ENCODE measurements at places on chromosomes 1 and 21.

- DNase-seq: no peak
These were observed 21.5 kb upstream of the LYST start for GRCh38 chr1:235888119-235888643.

DNA sequence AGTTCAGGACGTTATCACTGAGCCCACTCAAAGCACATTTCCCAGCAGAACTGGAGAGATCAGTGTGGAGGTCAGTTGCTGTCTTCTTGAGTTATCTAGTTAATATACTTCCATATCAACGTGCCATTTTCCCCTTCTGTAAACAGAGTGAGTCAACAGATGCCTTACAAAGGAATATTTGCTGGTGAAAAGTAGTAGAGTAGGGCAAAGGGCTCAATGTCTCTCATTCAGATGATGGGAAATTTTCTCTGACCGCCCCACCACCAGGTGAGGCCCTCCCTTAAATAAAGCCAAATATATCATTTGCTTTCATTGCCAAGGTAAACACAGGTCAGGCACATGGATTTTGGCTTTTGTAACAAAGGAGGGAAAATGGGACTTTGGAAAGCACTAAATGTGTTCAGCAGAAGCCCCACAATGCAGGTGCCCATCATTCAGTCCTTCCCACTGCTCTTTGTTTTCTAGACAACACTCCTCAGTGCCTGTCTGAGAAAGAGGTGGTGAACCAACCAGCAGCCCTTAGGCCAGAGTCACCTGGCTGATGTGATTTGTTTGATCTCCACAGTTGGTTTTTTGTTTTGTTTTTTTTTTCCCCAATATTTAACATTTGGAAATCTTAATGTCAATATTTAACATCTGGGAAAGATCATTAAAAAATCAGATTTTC is 40.5 kb upstream of the SAMD13 start:
- no peak for DNase-seq

DNA sequence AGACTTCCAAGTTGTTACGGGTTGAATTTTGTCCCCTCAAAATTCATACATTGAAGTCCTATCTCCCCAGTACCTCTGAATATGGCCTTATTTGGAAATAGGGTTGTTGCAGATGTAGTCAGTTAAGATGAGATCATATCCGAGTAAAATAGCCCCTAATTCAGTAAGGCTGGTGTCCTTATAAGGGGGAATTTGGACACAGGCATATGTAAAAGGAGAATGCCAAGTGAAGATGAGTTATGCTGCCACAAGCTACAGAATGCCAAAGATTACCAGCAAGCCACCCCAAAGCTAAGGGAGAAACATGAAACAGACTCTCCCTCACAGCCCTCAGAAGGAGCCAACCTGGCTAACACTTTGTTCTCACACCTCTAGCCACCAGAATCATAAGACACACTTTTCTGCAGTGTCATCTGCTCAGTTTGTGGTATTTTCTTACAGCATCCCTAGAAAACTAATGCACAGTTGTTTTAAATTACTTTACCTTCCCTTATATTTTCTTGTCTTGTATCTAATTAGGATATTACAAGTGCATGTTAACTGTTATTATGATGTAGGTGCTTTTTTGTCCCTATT is 43.3 kb upstream of the PRDX6 start:
- no peak for DNase-seq

- DNase-seq: no peak
These were observed 4.6 kb downstream of the TNFRSF1B start for GRCh38 chr1:12171206-12172041.

DNA sequence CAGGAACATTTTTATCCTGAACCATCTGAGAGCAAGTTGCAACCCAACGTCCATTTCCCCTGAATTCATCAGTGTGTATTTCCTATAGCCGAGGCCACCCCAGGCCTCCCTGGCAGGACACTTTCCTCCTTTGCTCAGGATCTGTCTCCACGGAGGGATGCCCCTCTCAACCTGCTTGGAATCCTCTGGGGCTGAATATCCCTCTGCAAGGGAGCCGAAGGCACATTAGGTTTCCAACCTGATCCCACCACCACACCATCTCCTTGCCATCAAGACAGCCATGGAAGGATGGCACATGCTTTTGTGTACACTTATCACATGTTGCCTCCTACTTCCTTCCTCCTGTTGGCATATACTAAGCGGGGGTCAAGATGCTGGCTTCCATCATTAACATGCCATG is 74.8 kb upstream of the EDN2 start:
- DNase-seq: no peak

GRCh38 chr1:209610631-209610905 is 27.1 kb downstream of the CAMK1G start:
- DNase-seq: no peak

DNA sequence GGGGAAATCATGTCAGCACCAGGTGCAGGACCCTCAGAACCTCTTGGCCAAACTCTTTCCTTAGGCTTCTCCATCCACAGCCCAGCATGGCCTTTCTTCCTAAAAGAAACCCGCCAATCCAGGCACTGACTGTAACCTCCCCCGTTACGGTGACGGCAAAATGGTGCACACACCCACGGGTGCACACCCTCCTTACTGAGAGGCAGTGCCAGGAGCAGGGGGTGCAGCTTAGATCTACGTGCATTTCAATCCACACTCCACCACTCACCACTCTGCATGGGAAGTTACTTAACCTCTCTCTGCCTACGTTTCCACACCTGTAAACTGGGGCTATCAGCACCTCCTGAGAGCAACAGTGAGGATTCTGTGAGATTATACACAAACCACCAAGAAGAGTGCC is 31.0 kb downstream of the SUSD4 start:
- DNase-seq: no peak

DNA sequence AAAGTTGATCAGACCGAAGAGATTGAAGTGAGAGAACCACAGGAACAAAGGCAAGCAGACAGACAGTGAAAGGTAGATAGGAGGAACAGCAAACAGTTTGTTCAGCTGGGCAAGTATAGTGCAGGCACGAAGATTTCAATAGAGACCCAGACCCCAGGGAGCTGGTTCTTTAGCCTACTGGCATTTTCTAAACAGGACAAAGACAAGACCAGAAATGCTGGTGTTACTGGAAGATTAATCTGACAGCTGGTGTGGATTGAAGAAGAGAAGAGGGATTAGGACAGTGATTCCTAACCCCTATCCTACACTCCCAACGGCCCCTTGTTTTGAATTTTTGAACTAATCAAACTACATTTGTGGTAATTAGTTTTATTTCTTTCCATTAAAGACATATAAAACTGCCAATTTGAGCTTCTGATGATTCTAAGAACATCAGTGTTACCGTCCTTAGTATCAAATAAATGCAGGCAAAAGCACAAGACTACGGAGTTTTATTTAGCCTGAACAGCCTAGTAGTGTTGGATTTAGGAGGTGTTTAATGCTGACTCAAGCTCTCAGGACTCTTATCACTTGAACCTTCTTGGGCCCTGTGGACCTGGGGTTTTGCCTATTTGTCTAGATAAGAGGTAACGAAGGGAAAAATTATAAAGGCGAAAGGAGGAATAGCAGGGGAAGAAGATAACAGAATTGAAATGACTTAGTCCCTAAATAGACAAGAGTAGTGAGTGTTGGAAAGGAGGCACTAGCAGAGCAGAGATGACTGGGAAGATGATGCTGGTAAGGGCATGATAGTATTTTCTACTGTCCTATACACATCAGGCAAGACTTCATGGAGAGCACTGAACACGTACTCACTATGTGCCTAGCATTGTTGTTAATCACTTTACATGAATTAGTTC is 2.0 kb downstream of the NPL start:
- DNase-seq: no peak

DNA sequence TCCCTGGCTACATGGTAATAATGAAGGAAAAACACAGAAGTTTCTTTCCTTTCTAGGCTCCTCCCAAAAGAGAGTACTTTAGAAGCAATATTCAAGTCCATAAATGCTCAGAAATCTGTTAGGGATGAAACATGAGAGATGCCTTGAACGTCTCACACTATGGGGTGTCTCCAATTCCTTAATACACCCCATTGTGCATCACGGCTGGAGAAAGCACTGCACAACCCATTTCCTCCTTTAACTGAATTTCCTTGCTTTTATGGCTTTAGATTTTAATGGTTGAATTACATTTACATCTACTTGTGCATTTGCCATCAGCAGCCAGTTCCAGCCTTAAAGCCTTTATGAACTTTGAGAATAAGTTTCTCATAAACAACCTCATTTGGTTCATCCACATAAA is 498.9 kb upstream of the PTBP2 start:
- DNase-seq: no peak

DNA sequence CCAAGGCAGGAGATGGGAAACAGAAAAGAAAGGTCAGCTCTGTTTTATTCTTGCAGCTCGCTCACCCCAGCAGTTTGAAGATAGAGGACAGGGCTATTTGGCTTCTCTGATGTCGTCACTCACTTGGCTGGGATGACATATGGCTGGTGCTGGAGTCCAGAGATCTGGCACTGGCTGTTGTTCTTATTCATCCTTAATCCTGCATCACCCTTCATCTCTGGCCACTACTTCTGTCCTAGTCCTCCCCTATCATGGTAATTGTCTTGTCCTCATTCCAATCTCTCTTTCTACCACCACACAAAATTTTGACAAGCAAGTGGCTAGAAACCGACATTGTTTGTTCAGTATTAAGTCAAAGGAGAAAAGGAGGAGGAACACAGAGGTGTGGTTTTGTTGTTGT is 103.8 kb upstream of the PDE4B start:
- no peak for DNase-seq
